ENCODE measurements at places on chromosomes 11 and 22.

GRCh38 chr11:2655834-2656622 lies 43.8 kb downstream of the KCNQ1OT1 start:
- DNase-seq: no peak

DNA sequence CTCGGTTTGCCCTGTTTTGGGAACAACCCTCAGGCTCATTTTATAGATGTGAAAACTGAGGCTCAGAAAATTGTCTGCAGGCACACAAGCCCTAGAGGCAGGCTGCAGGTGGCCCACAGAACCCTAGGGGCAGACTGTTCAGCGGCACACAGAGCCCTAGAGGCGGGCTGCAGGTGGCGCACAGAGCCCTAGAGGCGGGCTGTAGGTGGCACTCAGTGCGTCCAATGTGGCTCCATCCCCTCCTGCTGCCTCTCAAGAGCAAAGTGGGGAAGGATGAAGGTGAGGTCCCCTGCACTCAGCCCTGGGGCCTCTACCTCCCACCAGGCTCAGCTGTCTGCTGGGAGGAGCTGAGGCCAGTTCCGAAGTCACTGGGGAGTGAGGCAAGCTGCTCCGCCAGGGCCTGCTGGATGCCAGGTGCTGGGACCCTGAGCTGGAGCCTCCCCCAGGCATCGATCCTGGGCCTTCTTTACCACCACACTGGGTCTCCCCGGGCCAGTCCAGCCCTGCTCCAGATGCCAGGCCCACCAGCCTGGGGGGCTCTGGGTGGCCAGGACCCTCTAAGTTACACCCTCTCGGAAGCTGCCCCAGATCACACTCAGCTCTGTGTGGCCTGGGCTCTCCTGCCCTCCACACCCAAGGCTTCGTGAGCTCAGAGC lies 2.3 kb downstream of the ACY3 start:
- DNase-seq: peak; percentile 33

- peak; percentile 50 for DNase-seq
These were observed at the start of gene CLTCL1 for GRCh38 chr22:19291580-19292457. Gene CLTCL1 (minus strand): TSS chr22:19291719. CDS start chr22:19291641, 78 bp downstream.

DNA sequence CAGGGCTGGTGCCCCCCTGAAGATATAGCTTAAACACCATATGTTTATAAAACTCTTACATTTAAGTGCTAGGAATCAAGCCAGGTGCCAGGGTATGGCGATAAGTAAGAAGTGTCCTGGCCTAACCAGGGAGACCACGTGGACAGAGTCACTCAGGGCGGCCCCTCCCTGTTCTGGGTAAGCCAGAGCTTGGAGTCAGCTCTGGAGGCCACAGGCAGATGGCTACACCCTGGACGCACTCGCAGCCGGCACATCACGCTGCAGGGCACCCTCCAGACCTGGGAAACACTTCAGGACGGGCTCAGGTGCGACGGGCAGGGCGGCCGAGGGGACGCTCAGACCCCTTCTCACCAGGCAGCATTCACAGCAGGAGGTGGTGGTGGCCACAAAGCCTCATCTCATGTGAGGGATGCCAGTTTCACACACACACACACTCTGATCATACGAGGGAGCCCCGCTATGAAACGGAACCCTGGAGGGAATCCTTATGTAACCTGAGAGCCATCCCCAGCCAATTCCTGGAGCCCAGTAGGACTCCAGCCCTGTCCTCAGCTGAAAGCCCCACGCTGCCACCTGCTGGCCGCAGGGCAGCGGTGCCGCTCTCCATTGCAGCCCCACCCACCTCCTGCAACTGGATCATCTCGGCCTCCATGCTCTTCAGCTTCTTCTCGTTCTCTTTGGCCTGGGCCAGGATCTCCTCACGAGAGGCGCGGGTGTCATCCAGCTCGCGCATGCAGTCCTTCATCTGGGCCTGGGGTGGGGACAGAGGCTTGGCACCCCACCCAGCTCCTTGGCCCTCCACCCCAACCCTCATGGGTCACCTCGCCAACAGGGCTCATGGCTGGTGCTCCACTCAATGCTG lies 33.4 kb downstream of the APOL1 start:
- DNase-seq: peak; percentile 52

DNA sequence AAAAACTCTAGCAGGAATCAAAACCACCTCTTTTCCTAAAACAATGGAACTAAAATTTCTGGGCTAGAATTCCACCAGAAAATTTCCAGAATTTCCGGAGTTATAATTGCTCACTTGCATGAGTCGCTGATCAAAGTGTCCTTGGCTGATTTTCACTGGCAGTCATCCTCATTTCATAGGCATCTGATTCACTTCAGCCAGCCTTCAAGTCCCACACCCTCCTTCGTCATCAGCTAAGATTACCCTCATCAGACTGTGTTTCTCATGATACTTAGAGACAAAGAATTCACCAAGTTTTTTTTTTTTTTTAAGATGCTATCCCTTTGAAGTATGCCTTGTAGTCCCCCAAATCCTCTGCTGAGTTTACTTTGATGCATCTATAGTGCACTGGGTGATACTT lies 71.5 kb upstream of the RAB38 start:
- no peak for DNase-seq

- DNase-seq: no peak
These were observed 722 bp upstream of the KRTAP5-2 start for GRCh38 chr11:1598816-1599215.

DNA sequence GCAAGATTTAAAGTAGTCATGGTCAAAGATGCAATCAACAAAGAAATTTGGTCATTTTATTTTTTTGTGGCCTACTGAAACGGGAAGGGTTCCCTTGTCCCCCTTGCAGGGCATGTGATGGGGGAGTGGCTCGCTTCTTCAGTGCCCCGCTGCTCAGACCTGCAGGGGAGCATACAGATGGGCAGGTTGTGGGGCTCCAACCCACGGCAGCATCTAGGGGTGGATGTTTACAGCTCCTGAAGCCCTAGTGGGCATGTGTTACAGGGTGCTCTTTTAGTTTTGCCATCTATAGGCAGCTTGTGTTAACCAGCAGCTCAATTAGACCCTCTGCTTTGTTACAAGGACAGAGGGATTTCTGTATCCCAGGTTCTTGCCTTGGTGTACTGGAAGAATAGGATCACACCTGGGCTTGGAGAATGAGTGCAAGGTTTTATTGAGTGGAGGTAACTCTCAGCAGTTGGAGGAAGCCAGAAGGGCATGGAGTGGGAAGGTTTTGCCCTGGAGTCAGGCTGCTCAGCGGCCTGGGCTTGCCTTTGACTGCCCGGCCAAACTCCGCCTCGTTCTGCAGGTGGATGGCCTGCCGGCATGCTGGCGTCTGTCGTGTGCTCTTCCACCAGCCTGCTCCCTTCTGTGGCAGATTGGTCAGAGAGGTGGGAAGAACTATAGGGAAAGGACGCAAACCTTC lies 9.4 kb downstream of the GSTP1 start:
- no peak for DNase-seq

DNA sequence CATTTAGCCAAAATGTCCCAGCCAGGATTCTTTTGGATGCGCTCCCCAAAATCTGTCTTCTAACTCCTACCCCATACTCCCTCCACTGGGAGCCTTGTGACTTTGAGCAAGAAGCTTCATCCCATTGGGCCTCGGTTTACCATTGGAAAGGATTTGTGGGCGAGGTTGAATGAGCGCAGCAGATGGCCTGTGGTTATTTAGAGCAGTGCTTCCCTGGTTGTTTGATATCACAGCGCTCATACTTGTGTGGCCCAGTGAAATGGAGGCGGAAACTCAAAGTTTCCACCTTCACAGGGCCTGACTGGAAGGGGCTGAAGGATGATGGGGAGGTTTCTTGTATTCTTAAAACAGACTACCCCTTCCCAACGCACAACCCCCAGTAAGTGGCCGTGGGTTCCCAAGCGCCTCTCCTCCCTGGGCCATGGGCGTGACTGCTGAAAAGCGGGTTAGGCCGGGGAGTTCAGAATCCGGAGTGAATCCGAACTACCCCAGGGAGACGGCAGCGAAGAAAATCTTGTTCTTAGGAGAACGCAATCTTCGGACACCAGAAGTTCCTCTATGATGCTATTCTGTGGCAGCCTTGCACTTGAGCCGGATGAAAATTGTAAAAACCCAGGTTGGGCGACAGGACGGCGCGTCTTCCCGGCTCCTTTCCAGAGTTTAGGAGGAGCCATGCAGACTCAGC lies 1.2 kb upstream of the ATF4 start:
- no peak for DNase-seq

GRCh38 chr11:75576499-75576918 lies 14.5 kb downstream of the SERPINH1 start:
- DNase-seq: no peak

- DNase-seq: no peak
These were observed 28.5 kb downstream of the CUL5 start for GRCh38 chr11:108037211-108037610.

DNA sequence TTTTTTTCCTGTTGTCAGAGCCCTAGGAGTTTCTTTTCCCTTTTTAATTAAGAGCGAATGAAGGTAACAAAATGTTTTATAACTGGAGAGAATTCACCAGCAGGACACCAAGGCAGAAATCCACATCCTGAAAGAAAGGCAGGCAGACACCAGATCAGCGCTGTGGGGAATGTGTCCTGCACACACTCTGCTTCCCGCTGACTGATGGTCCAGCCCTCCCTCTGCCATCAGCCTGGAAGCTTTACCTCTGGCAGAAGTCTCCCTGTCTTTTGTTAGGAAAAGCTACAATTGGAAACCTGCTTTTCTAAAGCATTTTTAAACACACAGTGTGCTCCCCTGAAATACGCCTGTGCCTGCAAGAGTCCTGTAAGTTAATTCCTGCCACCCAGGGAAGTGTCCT lies 638.5 kb downstream of the NTM start:
- DNase-seq: no peak

GRCh38 chr22:42676059-42676607 lies 26.9 kb upstream of the CYB5R3 start:
- DNase-seq: no peak

DNA sequence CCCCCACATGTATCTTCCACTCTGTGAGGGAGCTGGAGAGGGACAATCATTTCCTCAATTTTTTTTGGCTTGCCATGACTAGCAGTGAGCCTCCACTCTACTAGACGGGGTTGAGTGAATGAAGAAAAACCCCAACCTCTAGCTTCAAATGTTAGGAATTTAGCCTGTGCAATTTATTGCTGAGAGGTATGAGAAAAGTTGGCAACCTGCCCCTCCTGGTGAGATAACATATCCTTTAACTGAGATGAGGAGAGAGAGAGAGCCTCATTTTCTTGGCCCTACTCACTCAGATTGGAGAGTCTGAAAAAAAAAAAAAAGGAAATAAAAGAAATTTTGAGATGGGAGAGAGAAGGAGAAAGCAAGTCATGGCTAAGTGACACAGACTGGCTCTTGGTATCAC lies 218.2 kb upstream of the CARD18 start:
- DNase-seq: no peak

DNA sequence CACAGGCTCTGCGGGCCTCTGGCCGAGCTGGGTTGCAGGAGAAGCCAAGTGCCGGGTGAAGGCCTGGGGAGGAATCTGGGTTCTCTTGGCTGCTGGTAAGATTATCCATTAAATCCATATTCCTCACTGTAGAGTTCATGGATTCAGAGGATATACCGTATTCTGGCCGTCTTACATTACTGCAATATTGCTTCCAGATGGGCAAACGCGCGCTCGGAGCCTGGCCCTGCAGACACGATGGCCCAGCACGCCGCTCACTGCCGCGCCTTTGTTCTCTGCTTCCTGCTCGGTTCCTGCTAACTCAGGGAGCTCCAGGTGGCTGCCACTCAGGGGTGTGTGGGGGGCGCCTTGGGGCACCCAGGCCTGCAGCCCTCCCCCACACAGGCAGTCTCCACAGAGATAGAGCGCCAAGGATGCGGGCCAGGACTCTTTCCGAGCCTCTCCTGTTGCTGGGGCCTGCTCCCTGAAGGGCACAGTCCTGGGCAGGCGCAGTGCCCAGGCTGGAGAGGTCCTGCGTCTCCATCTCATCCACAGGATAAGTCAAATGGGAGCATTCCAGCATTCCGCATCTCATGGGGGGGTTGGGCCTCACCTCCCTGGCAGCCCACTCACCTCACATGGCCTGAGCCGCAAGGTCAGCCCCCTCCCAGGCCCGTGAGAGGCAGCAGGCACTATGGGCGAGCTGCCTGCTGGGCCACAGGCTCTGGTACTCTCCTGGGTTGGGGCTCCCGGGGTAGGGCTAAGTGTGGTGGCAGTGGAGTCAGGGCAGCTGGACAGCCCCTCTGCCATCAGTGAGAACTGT lies 14.1 kb upstream of the KCNQ1OT1 start:
- no peak for DNase-seq

GRCh38 chr11:4882543-4882942 lies 843 bp downstream of the OR51T1 start:
- no peak for DNase-seq

DNA sequence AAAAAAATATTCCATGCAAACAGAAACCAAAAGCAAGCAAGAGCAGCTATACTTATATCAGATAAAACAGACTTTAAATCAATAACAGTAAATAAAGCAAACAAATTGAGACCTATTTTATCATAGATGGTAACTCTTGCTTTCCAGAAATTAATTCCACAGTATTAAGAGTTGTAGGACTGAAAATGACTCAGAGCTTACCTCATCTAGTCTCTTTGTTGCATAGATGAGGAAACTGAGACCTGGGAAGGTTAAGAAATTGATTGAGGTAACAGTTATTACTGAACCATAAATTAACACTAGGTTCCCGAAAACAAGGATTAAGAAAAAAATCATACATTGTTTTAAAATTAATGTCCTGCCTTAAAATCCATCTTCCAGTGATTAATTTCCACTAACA lies 123.8 kb downstream of the PLEKHA7 start:
- no peak for DNase-seq

DNA sequence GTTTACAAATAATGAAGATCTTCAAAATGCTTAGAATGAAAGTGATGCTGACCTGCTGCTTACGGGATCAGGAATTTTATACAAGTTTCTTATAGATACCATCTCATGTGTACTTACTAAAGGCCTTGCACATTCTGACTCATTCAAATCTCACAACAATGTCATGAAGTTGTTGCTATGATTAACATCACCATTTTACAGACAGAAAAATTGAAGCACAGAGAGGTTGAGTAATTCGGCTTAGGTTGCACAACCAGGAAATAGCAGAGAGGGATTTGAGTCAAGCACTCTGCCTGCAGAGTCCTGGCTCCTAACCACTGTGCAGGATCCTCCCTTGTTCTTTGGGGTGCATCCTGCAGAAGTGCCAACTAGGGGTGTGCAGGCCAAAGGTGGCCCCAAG lies 471.9 kb downstream of the MIAT start:
- no peak for DNase-seq

DNA sequence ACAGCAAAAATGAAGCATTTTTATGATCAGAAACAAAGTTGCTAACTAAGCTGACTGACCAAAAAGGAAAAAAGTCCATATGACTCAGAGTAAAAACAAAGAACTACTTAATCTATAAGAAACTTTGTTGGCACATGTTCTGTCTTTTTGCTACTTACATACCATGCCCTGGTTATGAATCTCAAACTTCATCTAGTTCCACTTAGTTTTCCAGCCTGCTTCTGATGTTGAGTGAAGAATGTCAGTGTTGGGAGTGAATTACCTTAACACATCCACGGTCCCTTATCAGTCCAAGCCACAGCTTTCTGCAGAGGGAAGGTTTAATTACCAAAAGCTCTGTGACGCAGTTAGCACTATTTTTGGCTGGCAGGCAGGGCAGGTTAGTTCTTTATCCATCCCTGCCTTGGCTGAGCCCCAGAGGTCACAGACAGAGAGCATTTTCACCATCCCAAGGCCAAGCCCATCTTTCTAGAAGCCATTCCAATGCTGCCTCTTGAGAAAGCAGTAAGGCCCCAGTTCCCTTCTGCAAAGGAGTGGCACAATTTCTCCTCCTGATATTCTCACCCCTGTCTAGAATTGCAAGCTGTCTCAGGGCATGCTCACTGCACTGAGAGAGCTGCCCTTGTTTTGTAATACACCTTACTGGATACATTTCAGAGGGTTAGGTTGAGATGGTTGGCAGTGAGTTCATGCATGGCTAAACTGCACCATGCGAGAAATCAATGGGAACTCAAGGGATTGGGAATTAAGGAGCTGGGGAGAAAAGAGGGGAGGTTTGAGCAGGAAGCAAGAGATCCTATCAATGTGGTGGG lies 67.1 kb downstream of the SLC1A2 start:
- DNase-seq: no peak

Data from activated CD4-positive, alpha-beta T cell treated with anti-CD3 and anti-CD28 coated beads for 1 hour (primary cell).